ENCODE measurements at places on chromosomes 16 and 17.
A peak's percentile ranks its signal among the peaks of the same experiment; 100 is the strongest.

DNA sequence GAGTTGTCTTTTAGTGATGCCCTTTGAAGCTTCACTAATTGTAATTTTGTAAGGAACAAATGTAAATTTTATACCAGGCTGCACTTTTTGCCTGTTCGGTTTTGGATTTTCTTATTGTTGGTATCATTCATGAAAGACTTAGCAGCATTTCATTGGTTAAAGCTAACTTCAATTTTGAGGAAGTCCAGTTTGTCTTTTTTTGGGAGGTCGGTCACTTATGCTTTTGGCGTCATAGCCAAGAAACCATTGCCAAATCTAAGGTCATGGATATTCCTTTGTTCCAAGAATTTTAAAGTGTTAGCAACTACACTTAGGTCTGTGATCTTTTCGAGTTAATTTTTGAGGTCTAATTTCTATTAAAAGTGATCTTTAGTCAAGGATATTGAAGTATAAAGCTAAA is 77.1 kb downstream of the PRKCA start:
- DNase-seq: no peak

GRCh38 chr17:34580685-34581445 is 1.5 kb downstream of the TMEM132E start:
- no peak for DNase-seq

GRCh38 chr17:36849871-36850348 is 87.4 kb upstream of the LHX1 start:
- DNase-seq: no peak

DNA sequence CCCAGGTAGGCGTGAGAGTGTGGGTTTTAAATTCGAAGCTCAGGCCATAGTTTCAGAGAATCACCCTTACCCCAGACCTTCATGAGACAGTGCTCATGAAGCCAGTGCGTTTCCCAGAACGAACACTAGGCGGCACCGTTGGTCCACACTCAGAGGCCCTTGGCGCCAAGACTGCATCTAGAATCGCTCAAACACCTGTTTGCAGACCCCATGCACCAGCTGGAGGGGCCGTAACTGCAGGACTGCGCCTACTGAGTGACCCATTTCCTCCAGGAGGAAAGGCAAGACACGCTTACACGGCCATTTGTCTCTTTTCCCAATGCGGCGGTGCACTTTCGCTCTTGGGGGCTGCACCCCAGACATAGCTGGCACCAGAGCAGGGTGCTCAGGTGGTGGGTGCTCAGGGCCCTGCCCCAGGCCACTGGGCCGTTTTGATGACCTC is 34.0 kb downstream of the ADGRG5 start:
- no peak for DNase-seq

DNA sequence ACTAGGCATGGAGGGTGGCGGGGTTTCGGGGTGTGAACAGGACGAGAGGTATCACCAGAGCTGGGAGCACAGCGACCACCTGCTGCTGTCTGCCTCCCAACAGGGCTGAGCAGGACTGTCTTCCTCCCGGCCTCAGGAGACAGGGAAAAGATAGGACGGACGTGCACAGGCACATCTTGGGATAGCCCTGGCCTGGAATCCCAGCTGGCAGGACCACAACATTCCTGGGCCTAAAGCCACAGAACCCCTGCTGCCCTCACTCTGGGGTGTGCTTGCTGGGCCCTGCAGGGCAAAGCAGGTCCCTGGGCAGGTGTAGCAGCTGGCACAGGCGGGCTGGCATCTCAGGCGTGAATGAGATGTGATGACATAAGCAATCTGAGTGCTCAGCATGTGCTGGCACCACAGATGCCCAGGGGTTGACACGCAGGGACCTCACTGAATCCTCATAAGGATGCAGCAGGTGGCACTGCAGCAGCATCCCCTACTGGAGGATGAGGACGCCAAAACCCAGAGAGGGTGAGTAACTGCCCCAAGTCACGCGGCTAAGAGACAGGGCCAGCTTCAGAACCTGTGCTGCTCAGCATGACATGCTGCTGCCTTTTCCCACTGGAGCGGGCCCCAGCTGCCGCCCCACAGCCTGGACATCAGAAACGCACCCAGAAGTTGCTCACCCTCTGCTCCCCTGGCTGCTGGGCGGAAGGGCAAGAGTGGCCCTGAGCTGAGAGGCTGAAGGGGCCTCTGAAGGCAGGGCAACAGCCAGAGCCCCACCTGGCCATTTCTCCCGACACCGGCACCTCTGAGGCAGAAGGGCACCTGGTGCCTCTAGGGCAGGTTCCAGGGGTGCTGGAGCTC is 7.1 kb downstream of the CORO7 start:
- no peak for DNase-seq

DNA sequence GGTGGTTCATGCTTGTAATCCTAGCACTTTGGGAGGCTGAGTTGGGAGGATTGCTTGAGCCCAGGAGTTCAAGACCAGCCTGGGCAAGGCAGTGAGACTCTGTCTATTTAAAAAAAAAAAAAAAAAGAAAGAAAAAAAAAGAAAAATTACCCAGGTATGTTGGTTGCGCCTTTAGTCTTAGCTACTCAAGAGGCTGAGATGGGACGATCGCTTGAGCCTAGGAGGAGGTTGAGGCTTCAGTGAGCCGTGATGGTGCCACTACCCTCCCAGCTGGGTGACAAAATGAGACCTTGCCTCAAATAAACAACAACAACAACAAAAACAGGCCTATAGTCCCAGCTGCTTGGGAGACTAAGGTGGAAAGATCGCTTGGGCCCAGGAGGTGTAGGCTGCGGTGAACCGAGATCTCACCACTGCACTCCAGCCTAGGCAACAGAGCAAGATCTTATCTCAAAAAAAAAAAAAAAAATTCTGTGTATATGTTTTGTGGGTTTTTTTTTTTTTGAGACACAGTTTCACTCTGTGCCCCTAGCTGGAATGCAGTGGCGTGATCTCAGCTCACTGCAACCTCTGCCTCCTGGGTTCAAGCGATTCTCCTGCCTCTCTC is 12.5 kb upstream of the ANKRD40CL start:
- DNase-seq: no peak

- no peak for DNase-seq
These were observed 38.5 kb downstream of the WWOX start for GRCh38 chr16:78137782-78138616.

- DNase-seq: no peak
These were observed 6.7 kb upstream of the AXIN1 start for GRCh38 chr16:359067-359763.

DNA sequence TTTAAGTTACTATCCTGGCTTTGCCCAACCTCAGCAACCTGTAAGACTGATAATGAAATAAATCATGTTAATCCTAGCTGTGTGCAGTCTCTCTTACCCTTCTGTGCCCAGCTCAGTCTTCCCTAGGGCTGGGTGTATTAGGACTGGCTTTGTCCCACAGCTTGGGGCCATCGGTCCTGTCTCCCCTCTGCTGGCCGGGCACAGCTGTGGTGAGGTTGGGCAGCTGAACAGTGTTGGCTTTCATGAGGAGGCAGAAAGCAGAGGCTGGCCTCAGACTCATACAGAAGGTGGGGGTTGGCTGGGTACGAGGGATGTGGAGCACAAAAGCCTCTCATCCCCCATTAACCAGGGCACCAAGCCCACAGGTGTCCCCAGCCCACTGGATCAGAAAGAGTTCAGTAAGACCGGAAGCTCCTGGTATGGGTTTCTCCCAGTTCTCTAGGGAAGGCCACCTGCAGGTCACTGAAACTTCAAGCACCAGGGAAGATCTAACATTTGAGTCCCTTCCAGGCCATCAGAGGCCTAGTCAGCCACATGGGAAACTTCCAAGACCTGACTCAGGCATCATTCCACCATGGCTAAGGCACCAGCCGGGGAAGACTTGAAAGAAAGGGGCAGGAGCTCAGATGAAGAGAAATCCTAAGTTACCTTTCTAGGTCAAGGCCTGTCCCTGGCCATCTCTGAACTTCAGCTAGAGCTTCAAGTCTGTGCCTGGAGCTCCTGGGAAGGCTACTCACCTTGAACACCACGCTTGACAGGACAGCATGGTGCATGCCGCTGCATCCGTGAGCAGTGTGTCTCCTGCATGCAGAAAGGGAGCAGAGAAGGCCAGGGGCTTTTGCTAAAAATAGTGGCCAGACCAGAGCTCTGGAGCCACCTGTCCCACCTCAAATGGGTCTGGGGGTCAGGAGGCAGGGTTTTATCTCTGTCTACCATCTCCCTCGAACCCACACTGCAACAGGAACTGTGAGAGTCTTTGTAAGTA is 8.8 kb downstream of the CNP start:
- no peak for DNase-seq

GRCh38 chr17:37518826-37519225 is 29.1 kb downstream of the DUSP14 start:
- DNase-seq: no peak

GRCh38 chr17:36682773-36683172 is 81.4 kb downstream of the MRM1 start:
- no peak for DNase-seq

DNA sequence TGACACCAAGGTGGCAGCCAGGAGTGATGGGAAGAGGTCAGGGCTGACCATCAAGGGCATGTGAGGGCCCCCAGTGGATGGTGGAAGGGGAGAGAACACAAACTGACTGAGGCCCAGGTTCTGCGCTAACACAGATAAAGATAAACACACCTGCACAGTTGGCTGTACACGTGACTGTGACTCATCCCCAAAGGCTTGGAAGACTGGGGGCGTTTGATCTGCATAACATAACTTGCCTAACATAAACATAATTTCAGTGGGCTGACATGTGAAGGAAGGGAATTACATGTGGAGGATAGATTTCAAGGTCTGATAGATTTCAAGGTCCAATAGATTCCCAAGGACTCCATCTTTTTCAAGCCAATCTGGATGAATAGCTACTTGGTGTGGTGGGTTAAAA is 100.9 kb upstream of the TNRC6C start:
- no peak for DNase-seq

GRCh38 chr17:58755577-58756245 is at the start of gene PPM1E:
Gene PPM1E (plus strand): TSS chr17:58755854.
- DNase-seq: no peak

DNA sequence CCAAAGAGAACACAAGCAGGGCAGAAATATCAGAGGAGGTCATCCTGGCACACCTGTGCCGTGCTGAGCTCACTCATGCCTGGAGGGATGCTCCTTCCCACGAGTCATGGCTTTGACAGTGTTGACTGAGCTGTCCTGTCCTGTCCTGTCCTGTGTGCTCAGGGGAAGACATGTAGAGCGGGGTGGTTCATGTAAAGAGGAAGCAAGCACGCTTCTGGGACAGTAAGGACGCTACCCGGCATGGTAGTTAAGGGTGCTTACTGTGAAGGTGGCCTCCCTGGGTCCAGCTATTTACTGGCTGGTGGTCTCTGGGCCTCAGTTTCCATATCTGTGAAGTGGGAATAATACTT is 398 bp downstream of the LGALS9 start:
- no peak for DNase-seq

DNA sequence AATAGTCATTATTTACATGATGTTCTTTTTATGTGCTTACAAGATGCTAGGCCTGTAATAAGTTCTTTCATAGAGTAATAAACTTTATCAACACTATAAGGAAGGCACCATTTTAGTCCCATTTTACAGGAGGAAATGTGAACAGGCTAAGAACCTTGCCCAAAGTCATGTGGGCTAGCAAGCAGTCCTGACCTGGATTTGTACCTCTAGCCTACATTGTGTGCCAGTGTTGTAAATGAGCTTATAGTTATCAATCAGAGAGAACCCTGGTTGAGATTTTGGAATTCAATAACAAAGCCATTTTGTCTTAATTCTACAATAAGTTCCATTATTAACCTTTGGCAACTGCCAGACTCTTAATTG is 6.7 kb upstream of the TBKBP1 start:
- no peak for DNase-seq

DNA sequence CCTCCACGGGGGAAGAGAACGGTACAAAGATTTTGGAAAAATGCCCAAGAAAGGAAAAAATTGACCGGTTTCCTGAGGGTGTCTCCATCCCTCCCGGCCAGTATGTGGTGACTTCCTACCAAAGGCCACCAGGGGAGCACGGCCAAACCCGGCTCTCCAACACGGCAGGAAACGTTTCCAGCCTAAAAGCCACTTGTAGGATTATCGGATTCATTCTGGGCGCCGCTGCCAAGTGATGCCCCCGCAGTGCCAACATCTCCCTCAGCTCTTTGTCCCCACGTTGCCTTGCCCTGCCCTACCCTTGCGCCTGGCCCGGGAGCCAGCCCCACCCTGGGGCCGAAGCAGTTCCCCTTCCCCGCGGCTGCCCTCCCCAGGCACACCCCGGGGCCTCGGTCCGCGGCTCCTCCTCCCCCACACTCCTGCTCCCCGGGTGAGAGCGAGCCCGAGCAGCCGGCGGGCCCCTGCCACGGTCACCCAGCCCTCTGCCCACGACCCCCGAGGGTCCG is 688 bp downstream of the CRK start:
- peak; percentile 91 for DNase-seq

GRCh38 chr17:78041386-78042179 is 83.1 kb downstream of the TNRC6C start:
- DNase-seq: no peak

DNA sequence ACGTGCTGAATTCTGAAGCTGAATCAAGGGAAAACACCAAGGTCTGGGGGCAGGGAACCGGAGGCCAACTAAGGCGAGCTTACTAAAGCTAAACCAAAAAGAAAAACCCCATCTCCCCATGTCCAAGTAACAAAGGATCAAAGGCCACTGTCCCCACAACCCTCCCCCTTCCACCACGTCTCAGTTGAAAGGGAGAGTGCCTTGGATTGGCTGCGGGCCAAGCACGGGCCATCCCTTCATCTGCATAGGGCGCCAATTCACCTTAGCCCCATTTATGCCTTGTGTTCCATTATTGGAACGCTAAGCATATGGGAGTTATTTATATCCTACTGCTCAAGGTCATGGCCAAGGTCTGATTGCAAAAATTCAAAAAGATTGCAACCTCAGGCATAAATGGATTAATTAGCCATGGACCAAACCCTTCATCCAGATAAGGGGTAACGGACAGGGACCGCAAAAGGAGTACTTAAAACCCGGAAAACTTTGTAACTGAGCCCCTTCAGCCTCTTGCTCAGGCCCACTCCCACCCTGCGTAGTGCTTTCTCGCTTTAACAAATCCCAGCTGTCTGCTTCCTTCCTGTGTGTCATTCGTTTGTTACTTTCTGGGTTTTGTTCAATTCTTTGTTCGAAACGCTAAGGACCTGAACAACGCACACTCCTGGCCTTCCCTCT is 740 bp upstream of the ATP6V0D1 start:
- DNase-seq: peak; percentile 84

DNA sequence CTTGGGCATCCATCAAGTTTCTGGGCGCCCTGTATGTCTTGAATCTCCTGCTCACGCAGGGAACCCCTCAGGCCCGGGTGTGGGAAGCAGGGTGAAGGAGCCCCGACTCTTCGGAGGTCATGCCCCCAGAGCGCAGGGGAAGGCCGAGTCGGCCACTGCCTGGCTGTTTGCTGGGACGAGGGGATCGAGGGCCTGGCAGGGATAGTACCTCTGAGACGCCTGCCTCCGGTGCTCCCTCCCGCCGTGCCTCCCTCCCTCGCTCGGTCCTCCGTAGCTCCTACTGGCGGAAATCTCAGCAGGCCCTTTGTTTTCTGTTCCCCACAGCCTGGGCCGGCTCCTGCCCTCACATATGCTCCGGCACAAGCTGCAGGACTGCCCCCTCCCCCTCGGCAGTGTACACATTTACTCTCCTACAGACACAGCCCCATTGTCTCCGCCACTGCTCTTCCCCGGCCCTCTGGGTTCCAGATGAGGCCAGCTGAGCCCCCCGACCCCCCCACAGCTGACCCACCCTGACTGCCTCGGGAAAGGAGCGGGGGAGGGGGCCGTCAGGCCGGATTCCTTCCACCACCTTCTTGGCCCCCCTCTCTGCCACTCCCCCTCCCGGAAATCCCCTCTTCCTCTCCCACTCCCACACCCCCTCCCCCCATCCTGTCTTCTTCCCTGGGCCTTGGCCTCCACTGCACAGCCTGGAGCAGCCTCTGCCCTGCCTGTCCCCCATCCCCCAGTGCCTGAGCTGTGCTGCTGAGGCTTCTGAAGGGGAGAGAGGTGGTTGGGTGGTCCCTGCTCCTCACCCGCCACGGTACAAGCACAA is 1.4 kb downstream of the TRAF4 start:
- no peak for DNase-seq

Data from cardiac septum (tissue), 1 donor.